ENCODE measurements at places on chromosomes 11 and 22.

DNA sequence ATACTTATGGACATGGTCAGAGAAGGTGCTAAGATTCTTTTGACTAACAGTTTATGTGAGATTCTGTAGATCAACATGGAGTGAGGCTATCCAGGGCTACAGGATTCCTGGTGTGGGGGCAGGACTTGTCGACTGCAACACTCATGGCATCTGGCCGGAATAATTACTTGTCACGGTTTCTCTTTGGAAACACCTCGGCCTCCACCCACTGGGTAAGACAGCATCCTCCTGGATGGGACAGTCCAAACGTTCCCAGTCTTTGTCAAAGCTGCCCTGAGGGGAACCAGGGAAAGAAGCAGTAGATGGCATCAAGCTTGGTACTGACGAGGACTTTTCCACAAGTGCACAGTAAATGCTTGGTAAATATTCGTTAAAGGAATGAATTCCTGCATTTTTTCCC lies 762.8 kb downstream of the BRD1 start:
- DNase-seq, result no peak

DNA sequence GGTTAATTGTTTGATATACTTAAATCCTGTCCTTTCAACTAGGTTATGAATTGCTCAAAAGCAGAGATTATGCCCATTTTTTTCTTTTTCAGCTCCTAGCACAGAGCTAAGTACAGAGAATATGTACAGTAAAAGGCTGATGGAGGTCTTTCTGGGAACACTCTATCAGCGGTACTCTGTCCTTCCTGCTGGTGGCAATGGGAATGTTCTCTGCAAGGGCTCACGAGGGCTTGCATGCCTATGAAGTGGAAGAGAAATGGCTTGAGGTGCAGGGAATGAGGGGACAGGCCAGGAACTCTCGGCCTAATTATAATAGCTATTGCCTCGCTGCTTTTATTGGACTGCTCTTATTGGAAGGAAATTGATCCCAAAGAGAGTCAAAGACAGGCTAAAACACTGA lies 83.7 kb upstream of the RAB1B start:
- no peak for DNase-seq

DNA sequence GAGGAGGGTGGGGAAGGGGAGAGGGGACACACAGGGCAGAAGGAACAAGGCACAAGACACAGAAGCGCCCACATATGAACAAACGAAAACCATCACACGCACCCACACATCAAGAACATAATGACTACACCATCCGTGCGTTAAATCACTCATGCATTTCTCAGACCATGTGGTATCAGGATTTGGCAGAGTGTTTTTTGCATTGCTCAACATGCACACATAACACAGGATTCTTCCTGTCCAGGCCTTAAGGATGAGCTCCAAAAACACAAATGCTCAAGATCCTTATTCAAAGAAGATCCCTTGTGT lies 309.5 kb downstream of the CADM1 start:
- no peak for DNase-seq

GRCh38 chr22:30612789-30613188 lies 5.8 kb downstream of the TCN2 start:
- no peak for DNase-seq
